ENCODE measurements at places on chromosomes 6 and 20.

DNA sequence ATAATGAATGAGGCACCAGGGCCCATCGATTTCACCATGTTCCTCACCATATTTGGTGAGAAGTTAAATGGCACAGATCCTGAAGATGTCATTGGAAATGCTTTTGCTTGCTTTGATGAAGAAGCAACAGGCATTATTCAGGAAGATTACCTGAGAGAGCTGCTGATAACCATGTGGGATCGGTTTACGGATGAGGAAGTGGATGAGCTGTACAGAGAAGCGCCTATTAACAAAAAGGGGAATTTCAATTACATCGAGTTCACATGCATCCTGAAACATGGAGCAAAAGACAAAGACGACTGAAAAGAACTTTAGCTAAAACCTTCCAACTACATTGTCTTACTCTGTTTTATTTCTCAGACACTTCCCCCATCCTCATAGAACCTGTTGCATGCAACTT lies 21.6 kb upstream of the ZBTB22 start:
- no peak for DNase-seq

GRCh38 chr6:67885081-67886033 lies 749.7 kb upstream of the ADGRB3 start:
- no peak for DNase-seq

DNA sequence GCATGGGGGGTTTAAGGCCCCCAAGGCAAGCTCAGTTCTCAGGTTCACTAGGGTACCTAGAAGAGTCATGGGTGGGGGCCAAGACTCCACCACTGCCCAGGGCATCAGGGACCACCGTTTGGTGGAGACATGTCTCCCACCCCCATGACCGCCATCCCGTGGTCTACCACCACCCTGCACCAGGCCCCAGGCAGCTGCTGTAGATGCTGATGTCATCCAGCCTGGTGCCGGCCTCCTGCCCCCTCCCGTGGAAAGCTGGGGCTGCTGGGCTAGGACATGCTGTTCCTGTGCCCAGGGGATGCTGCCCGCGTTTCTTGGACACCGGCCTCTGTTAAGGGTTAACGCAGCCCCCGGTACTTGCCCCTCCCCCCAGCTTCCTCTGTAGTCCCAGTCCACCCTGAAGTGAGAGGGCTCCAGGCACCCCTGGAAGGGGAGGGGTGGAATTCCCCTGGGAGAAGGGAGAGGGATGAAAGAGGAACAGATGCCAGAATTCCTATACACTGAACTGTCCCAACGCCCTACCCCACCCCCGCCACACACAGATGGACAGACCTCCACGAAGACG lies 587 bp downstream of the IP6K3 start:
- DNase-seq: no peak

- no peak for DNase-seq
Observed at GRCh38 chr6:56232436-56232835, 14.9 kb downstream of the COL21A1 start.

GRCh38 chr6:131191590-131191989 lies 56.3 kb downstream of the AKAP7 start:
- no peak for DNase-seq

- DNase-seq: peak; percentile 41
Observed at GRCh38 chr20:47293631-47294030, 62.9 kb downstream of the ZMYND8 start.

DNA sequence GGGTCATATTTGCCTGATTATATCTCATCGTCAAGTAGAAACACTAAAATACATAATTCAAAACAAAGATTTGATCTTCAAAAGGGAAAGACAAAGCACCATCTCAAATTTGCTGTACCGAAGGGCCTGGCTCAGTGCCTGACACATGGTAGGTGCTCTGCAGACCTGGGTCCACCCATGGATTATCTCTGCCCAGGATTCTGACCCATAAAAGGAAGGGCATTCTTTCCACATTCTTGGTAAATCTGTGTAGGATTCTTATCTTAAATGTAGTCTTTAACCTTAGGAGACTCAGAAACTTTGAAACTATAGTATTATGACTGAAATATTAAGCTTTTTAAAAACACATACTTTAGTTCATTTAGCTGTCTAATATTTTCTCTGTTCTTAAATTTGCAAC lies 274.1 kb upstream of the FLRT3 start:
- DNase-seq: no peak

DNA sequence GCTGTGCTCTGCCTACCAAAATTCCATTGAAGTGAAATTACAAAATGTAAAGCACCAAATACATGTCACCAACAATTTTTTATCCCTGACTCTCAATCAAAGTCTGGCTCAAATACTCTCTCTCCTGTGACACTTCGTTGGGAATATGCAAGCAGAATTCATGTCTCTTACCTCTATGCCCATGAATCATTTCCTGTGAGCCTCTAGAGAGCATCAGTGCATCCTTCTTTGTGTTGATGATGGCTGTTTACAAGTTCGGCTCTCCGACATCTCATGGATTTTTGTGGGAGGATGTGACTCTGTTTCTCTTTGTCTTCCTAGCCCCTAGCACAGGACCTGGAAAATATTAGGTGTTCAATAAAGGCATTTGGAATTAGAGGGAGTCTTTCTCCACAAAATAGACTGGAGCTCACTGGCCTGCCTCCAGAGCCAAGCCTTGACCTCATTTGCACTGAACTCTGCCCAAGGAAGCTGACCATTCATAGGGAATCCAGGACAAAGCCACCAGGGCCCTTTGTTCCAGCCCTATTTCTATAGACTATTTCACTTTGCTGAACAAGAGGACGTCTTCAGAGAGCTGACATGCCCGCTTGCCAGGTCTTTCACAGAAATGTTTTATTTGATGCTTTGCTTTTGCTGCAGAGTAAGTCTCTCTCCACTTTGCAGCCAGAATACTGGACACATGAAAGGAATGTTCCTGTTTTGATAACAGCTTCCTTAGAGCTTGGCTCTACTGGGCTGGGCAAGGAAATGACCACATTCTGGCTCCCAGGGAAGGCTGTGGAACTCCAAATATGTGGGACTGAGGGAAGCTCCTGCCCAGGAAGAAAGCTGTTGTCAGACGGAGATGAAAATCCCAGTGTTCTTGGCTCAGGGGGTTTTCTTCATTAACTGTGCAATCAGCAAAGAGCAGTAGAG lies 194.5 kb upstream of the CDYL start:
- no peak for DNase-seq

DNA sequence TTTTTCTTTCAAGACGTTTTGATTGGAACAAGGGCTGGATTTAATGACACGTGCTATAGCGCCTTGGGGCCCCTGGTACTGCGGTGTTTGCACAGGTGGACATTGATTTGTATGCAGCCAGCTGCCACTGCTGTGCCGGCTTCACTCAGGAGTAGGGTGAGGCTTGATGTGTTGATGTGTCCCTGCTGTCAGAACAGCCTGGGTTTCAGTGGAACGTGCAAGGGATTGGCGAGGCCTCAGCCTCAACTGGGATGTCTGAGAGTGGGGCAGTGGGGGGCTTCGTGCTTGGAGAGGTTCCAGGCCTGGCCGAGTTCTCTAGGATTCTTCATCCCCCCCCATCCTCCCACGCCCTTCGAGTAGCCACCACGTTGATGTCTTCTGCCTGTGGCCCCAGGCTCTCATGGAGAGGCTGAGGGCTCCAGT lies 23.0 kb downstream of the PYGB start:
- no peak for DNase-seq

GRCh38 chr6:8236956-8237355 lies 134.6 kb upstream of the EEF1E1 start:
- no peak for DNase-seq

DNA sequence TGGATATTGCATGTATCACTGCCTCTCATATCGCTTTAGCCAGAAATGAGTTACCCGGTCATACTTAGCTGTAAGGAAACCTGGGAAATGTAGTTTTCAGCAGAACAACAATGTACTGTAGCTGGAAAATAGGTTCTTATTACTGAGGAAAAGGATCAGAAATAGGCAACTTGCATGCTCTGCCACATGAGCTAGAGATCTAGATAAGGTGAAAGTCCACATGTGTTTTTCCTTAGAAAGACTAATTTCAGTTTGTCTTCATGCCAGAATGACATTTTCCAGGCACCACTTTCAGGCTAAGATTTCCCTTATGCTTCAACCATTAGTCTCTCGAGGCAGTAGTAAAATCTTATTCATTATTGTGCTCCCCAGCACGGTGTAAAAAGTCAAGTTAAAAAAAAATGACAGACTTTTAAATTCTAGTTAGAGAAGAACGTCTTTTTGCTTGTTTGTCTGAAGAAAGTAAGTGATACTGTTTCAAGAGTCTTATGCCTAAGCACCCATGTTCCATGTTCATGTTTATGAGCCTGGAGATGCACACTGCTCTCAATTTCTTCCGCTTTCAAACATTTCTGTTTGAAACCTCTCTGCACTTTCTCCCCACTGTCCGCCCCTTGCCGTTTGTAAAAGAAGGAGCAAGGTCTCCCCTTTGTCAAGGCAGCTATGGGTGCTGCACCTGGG lies 67.6 kb downstream of the ZNF831 start:
- DNase-seq: no peak

- DNase-seq: peak; percentile 41
Observed at GRCh38 chr6:47631269-47631772, 67.1 kb upstream of the ADGRF4 start.

GRCh38 chr6:74069089-74069581 lies 373.1 kb downstream of the CD109 start:
- no peak for DNase-seq

- no peak for DNase-seq
Observed at GRCh38 chr6:39059496-39060310, 11.1 kb downstream of the GLP1R start.

DNA sequence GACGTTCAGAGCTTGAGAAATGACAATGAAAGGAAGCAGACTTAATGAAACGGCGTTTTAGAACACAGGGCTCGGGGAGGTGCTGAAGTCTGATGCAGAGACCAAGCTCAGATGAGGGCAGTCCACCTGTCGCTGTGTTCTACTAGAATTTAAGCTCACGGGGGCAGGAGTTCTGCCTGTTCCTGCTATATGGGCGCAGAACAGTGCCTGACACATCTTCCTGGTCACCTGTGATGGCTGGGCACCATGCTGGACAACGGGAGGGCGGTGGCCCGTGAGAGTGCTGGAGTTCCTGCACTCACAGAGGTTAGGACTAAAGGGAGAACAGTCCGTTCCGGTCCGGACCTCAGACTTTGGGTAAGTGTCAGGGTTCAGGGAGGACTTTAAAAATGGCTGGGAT lies 130.6 kb downstream of the ERMARD start:
- no peak for DNase-seq

DNA sequence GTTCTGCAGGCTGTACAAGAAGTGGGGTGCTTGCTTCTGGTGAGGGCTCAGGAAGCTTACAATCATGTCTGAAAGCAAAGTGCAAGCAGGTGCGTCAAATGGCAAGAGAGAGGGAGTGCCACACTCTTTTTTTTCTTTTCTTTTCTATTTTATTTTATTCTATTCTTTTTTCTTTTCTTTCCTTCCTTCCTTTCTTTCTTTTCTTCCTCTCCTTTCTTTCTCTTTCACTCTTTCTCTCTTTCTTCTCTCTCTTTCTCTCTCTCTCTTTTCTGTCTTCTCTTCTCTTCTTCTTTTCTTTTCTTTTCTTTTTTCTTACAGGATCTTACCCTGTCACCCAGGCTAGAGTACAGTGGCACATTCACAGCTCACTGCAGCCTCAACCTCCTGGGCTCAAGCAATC lies 19.5 kb downstream of the ACOT13 start:
- DNase-seq: no peak

DNA sequence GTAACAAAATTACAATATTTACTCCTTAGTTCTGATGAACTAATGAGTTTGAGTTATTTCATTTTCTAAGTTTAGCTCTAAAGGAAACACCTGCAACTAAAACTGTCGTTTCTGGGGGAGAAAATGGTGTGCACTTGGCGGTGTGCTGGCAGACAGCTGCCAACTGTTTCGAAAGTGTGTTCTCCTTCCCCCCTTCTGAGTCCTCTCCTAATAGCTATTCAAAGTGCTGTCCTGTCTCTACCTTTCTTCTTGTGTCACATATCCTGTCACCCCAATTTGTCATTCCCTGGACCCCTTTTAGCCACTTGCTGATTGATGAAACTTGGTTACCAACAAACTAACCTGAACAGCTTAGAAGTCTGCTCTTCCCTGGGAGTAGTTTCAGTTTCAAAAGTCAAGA lies 4.9 kb upstream of the UBE2J1 start:
- no peak for DNase-seq

Data from hematopoietic multipotent progenitor cell treated with erythropoietin and hydrocortisone succinate and interleukin-3 and kit ligand, for 17 days (in vitro differentiated cells).